ENCODE measurements at places on chromosomes 6 and 20.

GRCh38 chr20:19008497-19008896 is 194.9 kb downstream of the SCP2D1 start:
- no peak for DNase-seq

DNA sequence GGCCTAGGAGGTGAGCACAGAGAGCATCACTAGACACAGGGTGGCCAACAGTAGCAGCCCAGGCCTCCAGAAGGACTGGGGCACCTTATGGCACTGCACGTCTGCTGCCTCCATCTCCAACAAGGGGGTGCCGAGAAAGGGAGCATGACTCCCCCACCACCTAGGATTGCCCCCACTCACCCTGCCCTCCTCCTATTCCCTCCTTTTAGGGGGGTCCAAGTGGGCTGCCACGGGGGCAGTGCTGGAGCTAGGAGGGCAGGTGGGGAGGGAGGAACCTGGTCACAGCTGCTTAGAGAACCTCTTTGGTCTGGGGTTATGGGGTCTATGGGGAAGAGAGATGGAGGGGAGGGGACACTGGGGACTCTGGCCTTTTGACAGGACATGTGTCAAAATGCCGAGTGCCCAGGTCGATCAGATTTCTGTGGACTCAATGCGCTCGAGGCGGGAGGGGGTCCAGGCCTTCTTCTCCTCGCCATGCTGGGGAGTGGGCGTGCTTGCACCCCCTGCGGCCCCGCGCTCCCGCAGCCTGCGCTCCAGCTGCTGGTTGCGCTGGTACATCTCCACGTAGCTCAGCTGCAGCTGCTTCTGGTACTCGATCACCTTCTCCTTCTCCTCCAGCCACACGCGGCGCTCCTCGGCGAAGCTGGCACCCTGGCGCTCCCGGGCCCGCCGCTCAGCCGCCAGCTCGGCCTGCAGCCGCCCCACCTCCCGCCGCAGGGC is 4.5 kb upstream of the FASTKD5 start:
- DNase-seq, result no peak

DNA sequence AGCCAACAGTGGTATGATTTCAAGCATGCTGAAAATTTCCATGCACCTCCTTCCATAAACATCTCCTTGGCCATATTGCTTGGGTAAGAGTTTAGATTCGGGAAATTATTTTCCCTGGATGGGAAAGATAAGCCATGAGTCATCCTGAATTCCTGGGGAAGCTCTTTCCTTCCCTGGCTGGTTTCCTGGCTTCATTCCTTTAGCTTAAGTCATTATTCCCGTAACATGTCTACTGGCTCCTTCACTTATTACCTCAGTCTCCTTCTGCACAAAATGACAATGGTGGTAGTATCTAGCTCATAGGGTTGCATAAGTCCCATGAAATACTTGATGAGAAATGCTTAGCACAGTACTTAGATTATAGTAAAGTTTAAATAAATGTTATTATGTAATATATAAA is 27.6 kb downstream of the TINAG start:
- no peak for DNase-seq

DNA sequence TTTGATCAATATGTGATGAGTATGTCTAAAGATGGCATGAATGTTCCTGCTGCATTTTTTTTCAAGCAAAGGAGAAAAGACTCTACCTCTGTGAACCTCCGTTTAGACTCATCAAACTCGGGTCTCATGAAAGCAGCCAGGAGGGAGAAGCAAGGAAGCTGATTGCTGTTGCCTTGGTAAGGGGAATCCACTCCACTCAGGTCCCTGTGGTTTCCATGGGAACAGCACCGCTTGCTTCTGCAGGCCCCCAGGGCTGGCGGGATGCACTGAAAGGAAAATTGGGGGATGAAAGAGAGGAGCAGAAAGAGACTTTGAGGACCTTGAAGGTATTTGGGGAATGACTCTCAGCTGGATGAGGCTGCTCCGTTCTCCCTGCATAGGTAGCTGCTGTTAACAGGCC is 249.6 kb upstream of the RIN2 start:
- DNase-seq, result no peak

DNA sequence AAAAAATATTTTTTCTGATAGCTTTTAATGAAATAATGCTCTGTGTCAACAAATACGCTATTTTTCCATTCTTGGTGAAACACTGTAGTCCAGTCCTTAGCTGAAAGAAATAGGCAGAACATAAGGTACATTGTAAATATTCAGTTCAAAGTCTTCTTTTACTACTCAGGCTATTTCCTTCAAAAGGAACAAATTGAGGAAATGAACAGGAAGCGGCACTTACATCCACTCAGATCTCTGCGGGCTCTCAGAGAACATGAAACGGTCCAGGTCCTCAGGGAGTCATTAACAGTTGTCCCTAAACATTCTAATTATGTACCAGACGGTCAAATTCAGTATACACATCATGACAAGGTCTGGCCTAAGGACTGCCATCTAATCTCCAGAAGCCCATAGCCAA is 212.6 kb downstream of the KIF16B start:
- DNase-seq, result no peak

GRCh38 chr20:2327620-2328555 is 32.1 kb downstream of the TGM3 start:
- no peak for DNase-seq

GRCh38 chr6:20698675-20699074 is 164.4 kb downstream of the CDKAL1 start:
- no peak for DNase-seq

- DNase-seq, result no peak
Observed at GRCh38 chr6:167761794-167762258, 64.9 kb upstream of the AFDN start.

- DNase-seq, result no peak
Observed at GRCh38 chr6:89834884-89835792, 5.5 kb downstream of the CASP8AP2 start.

- no peak for DNase-seq
Observed at GRCh38 chr6:89116702-89117101, 1.2 kb downstream of the SRSF12 start.

GRCh38 chr6:88629838-88630494 is 333.5 kb downstream of the RNGTT start:
- DNase-seq, result no peak

- DNase-seq, result no peak
Observed at GRCh38 chr6:37024656-37025337, 19.3 kb downstream of the FGD2 start.

DNA sequence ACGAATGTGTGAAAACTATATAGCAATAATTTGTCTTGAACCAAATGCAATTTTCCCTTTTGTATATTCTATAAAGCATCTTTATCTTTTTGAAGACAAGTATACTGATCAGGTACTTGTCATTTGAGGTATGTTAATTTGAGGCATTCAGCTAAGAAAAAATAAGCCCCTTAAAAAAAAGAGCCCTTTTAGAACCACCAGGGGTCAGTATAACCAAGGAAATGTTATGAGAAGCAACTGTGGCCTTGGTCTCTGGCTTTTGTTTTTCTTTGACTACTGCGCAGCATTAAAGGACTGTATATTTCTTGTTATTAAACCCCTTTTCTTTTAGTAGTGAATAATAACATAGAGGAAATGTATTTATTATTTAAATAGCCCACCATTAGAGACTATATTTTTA is 43.1 kb downstream of the CD109 start:
- no peak for DNase-seq

DNA sequence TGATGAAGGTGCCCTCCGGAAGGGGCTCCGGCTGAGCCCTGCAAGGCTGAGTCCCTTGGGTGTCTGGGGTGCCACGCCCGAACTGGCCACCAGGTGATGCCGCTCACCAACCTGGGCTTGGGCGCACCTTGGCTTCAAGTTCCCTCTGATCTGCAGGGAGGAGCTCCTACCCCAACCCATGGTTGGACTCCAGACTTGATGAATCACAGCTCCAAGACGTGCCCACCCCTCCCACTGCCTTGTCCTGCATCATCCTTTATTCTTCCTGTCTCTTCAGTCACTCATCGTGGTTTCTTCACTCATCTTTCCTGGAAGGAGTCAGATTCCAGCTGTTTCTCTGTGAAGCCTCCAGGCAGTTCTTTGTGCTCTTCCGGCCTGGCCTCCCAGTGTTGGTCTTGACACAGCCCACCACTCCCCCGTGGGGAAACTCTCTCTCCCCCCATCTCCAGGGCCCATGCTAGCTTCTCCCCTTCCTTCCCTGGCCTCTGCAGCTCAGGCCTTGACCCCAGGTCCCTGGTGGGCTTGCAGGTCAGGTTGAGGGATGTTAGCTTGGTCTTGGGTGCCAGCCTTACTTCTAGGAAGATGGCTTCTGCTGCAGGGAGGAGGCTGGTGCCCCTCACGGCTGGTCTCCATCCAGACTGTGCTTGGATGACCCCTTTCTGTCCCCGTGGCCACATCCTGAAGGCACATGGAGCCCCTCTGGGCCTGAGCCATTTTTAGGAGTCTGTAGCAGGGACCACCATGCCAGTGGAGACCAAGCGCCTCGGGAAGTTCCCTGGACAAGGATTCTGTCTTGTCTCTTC is 2.6 kb upstream of the ZBP1 start:
- DNase-seq, result no peak

DNA sequence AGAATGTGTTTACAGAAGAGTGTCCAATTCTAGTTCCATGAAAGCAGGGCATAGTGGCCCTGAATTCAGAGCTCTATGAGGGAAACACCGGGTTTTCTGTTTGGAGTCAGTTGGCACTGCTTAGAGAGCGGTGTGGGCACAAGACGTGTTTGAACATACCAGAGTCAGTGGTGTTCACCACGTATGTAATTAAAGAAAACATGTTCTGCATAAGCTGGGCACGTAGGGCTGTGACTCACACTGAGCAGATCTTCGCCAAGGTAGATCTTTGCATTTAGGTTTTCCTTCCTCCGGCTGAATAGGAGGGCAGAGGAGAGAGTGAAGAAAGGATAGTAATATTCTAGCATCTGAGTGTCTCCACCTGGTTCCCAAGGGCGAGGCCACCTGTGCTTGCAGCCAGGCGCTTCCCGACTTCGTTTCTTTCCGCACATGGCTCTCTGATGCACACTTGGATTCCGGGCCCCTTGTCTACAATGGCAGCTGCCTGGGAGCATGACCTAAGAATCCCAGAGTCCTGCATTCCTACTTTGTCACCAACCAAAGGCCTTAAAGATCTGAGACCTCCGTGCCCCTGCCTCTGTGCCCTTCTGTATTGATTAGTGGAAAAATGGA is 136.2 kb downstream of the ERMARD start:
- no peak for DNase-seq

GRCh38 chr6:74942130-74942529 is 263.7 kb downstream of the COL12A1 start:
- DNase-seq, result no peak

DNA sequence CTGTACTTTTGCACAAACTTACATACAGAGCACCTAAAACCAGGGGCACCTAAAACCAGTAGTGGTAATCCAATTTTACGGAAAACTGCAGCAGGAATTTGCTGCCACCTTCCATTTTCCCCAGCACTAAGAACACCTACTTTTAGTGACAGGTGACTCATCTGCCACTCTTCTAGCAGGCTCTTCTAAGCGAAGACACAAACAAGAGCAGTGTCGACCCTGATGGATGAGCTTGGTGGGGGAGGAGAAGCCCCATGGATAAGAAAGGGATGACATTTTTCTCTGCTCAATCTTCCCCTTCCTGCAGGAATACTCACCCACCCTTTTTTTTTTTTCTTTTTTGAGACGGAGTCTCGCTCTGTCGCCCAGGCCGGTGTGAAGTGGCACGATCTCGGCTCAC is 116.9 kb downstream of the GMPR start:
- no peak for DNase-seq

DNA sequence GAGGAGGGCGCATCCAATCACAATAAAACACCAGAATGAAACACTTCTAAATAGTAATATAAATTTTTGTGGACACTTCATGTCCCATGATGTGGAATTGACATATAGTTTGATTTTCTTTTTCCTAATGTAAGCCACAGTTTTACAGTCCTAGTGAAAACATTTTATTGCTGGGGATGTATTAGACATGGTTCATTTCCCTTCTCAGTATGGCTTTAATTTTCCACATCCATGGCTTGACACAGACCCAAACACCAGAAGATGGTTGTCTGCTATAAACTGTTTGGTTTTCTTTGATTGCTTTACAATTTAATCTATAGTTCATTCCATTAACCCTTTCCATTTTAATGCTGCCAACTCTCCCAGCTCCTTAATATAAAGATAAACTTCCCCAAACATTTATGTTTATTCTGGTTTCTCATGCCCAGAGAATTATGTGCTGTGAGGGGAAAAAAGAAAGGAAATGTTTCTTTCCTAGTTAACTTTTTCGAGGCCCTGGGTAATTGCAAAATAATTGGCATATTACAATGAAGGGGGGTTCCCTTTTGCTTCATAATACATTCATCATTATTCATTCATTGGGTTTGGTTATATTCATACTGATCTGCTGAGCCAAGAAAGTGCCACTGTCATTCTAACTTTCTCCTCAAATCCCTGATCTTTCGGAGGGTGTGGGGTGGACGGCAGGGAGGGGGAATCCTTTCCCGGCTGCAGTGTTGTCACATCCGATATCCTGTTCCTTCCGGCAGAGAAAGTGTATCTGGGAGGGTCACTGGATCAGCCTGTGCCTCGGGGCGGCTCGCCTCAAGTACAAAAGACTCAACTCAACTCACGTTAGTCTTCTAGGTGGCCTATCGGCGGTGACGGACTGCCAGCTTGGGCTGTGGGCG is 127.6 kb upstream of the TFAP2D start:
- DNase-seq, result no peak

GRCh38 chr6:47404435-47404834 is 73.2 kb upstream of the CD2AP start:
- no peak for DNase-seq

DNA sequence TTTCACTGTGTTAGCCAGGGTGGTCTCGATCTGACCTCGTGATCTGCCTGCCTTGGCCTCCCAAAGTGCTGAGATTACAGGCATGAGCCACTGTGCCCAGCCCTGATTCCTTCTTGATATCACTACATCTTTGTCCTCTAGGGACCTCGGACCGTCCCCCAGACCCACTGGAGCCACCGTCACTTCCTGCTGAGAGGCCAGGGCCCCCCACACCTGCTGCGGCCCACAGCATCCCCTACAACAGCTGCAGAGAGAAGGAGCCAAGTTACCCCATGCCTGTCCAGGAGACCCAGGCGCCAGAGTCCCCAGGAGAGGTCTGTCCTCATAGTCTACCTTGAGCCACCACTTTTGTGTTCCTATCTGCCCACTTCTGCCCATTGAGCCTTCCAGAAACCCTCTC is 14.6 kb downstream of the MAVS start:
- DNase-seq, result no peak

GRCh38 chr6:133956416-133957049 is 3.5 kb downstream of the TBPL1 start:
- DNase-seq, result no peak

DNA sequence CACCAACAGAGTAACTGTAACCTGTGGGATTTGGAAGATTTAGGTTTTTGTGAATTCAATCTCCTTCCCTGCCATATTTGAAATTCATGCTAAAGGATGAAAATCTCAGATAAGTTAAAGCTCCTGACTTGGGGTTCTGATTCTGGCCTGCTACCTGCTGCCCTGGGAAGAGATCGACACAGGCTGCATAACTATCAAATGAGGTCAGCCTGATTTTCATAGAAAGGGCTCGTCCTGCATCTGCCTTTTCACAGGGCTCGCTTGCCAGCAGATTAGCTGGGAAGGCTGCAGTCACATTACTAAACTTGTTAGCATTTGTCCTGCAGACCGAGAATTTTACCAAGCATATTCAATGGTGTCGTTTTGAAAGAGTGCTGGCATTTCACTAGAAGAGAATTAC is 14.6 kb downstream of the GCLC start:
- no peak for DNase-seq

Data from hippocampal formation (tissue), 2 donors.